ENCODE measurements at places on chromosomes 2 and 18. TPM values are rescaled to one million over a fixed set of nuclear protein-coding genes. Genes with fewer than 3 reads are reported as not detected.

DNA sequence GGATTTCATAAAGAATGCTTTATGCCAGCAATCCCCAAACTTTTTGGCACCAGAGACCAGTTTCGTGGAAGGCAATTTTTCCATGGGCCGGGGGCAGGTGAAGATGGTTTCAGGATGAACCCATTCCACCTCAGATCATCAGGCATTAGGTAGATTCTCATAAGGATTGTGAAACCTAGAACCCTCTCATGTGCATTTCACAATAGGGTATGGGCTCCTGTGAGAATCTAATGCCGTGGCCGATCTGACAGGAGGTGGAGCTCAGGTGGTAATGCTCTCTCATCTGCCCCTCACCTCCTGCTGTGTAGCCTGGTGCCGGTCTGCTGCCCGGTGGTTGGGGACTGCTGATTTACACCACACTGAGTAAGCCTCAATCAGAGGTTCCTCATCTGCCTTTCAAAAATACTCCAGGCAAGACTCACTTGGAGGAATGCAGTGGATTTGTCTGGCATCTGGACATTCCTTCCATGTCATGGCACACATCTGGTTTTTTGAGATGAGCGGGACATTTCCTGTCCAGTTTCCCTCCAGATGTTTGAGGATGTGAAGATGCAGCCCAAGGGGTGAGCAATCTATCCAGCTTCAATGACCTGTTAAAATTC is 185.8 kb downstream of the VAPA start:
- no peak overlapping the region for H3K27ac ChIP-seq
- H3K27me3 ChIP-seq = no peaks in the 10 kb centered on the region
- no peak for DNase-seq
- H3K4me3 ChIP-seq = no peak overlapping the region
- H3K4me1 ChIP-seq = no peaks in the 10 kb centered on the region
- no peaks in the 10 kb centered on the region for H3K36me3 ChIP-seq

GRCh38 chr2:165060411-165060810 is 105.1 kb upstream of the SLC38A11 start:
- H3K36me3 ChIP-seq = no peaks in the 10 kb centered on the region
- no peak overlapping the region for H3K27ac ChIP-seq
- no peak for DNase-seq

GRCh38 chr2:20439503-20439902 is 7.4 kb upstream of the RHOB start:
- no peaks in the 10 kb centered on the region for H3K36me3 ChIP-seq
- DNase-seq = no peak
- peaks cover 5% of the 10 kb centered on the region for H3K4me1 ChIP-seq
- no peak overlapping the region for H3K4me3 ChIP-seq
- peak overlapping the region; percentile 84 for H3K27ac ChIP-seq
- no peaks in the 10 kb centered on the region for H3K27me3 ChIP-seq

DNA sequence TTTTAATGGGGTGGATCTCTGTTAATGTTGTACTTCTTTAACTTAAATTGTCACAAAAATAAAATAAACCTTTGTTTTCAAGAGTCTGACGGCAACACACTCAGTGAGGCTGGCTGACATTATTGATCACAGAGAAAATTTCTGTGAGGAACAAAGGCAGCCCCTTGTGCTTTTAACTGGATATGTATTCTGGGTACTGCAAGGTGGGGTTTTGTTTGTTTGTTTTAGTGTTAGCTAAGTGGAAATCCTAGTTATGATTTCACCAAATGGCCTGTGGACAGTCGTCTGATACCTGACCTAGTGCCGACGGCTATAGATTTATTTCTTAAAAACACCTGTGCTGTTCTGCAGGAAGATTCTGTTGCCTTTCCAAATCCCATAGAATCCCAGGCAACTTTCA is 1329.5 kb upstream of the ZEB2 start:
- H3K4me3 ChIP-seq = no peak overlapping the region
- H3K36me3 ChIP-seq = no peaks in the 10 kb centered on the region
- H3K27ac ChIP-seq = no peak overlapping the region
- DNase-seq = no peak
- no peaks in the 10 kb centered on the region for H3K27me3 ChIP-seq
- no peaks in the 10 kb centered on the region for H3K4me1 ChIP-seq

DNA sequence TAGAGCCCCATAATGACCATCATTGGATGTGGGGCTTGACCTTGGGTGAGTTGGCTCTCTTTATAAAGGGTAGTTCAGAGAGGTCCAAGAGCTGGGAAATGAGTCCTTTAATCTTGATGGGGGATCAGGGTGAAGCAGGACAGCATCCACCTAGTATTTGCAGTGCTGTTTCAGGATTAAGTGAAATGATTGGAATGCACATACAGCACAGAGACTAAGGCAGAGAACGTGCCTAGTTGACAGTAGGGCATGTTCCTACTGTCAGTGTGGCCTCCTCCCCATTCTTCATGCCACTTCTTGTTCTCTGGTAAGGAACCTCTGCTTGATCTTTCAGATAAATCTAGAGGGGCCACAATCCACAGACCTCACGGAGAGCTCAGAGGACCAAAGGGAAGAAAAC is 78.9 kb downstream of the TRIM43 start:
- no peak overlapping the region for H3K4me3 ChIP-seq
- H3K27ac ChIP-seq = no peak overlapping the region
- H3K36me3 ChIP-seq = no peaks in the 10 kb centered on the region
- H3K4me1 ChIP-seq = peaks cover 18% of the 10 kb centered on the region
- no peaks in the 10 kb centered on the region for H3K27me3 ChIP-seq
- no peak for DNase-seq

- no peaks in the 10 kb centered on the region for H3K4me1 ChIP-seq
- no peak overlapping the region for H3K4me3 ChIP-seq
- no peaks in the 10 kb centered on the region for H3K36me3 ChIP-seq
- no peak overlapping the region for H3K27ac ChIP-seq
- DNase-seq = no peak
These were observed 37.4 kb upstream of the SATB2 start for GRCh38 chr2:199495147-199495546.

GRCh38 chr2:58866040-58866439 is 624.9 kb upstream of the FANCL start:
- H3K36me3 ChIP-seq = no peaks in the 10 kb centered on the region
- no peak overlapping the region for H3K27ac ChIP-seq
- H3K27me3 ChIP-seq = no peaks in the 10 kb centered on the region
- H3K4me3 ChIP-seq = no peak overlapping the region
- H3K4me1 ChIP-seq = no peaks in the 10 kb centered on the region

GRCh38 chr2:214006601-214007000 is 404.3 kb upstream of the VWC2L start:
- no peaks in the 10 kb centered on the region for H3K27me3 ChIP-seq
- no peak overlapping the region for H3K27ac ChIP-seq
- DNase-seq = no peak

DNA sequence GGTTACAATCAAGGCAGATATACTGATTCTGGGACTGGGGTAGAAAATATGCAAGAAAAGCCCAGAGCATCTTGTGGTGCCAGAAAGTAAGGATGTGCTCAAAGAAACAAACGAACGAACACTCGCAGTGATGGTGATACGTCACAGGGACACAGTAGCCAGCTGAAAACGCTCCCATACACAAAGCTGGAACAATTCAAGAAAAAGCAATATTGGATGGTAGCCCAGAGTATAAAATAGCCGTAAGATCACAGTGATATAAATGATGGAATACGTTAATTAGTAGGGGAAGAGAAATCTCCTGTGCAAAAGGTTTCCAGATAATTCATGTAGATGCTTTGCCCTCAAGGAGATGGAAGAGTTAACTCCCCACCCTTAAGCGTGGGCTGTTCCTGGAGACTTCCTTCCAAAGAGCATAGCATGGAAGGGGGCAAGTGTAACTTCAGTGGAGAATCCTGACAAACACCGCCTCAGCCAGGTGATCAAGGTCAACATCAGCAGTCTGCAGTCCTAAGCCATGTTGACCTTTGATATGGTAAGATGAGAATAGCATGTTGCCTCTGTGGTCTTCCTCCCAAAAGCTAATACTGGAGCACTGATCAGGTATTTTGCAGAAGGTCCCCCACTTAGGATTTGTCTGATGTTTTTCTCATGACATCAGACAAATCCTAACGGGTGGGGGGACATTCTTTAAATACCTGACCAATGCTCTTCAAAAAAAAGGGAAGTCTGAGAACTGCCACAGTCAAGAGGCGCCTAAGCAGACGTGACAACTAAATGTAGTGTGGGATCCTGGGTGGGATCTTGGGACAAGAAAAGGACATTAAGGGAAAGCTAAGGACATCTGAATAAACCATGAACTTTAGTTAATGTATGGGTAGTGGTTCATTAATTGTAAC is 99.0 kb downstream of the NCK2 start:
- no peak for DNase-seq
- H3K36me3 ChIP-seq = no peaks in the 10 kb centered on the region
- H3K4me1 ChIP-seq = peaks cover 34% of the 10 kb centered on the region
- no peak overlapping the region for H3K4me3 ChIP-seq
- no peak overlapping the region for H3K27ac ChIP-seq

DNA sequence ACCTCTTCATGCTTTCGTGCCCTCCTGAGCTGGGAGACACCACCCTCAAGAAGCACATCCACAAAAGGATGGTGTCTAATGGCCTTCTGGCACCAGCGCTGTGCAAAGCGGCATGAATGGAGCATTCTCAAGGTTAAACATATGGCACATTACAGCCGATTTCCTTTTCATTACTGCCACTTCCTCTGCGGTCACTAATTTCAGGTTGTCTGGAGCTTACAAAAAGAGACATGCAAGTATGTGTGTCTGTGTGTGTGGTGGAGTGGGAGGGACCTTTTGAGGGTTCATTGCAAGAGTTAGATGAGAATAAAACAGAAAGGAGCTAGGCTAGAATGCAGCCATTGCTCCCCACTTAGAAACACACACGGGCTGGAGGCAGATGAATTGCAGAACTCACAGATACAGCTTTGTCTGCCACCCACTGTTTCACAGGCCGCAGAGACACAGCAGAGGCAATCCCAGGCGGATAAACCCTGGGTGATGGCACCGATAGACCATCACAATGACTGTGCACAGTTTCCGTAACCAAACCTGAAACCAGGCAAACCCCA is 76.0 kb downstream of the TGIF1 start:
- no peaks in the 10 kb centered on the region for H3K27me3 ChIP-seq
- H3K27ac ChIP-seq = no peak overlapping the region
- no peaks in the 10 kb centered on the region for H3K36me3 ChIP-seq
- H3K4me3 ChIP-seq = no peak overlapping the region
- peak; percentile 67 for DNase-seq
- H3K4me1 ChIP-seq = peaks cover 15% of the 10 kb centered on the region

The LINC00305 gene
- total RNA-seq = not detected

The FAHD2B gene
- 6.0 TPM for total RNA-seq

The PARD6G gene
- total RNA-seq = 4.5 TPM

The DSC1 gene
- 0.11 TPM for total RNA-seq

The SERPINB3 gene
- not detected for total RNA-seq
